Right lung (tissue), 10 donors: ENCODE measurements at places on chromosomes 11 and 22. TPM values are rescaled to one million over a fixed set of nuclear protein-coding genes. Genes with fewer than 3 reads are reported as not detected.
A peak's percentile ranks its signal among the peaks of the same experiment; 100 is the strongest.

Gene POU2F3
- polyA plus RNA-seq = 1.9 TPM

DNA sequence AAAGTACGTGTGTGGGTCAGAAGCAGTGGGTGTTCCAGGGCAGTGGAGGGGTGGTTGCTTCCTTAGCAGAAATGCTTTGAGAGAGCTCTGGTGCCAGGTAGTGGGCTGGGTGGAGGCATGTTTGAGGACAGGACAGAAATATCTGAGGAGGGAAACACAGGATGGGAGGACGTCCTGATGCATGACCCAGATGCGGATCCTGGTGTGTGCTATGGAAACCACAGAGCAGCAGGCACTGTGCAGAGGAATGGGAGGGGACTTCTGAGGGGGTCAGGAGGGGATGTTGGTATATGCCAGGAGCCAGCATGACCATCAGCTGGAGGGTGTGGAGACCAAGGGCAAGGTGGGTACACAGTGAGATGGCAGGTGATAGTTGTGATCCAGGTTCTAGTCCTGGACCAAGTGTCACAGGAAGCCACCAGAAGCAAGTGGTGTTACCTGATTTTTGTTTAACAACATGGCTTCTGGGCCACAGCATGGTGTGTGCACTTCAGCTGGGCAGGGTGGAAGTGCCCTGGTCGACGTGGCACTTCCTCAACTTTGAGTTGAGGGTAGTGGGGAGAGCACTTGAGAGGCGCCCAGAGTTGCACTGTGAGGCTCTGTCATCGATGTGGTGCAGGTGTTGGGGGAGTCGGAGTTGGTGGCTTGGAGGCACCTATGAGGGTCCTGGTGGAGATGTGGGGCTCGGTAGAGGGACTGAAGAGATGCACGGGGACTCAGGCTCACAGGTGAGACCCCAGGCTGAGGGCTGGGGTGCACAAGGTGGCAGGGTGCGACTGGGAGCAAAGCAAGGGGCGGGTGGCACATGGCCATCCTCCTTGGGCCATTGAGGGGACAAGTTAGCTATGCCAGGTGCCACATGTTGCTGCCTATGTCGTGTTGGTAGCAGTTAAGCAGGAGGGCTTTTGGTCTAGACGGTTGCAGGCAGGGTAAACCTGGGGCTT, 7.5 kb downstream of the DGCR8 start:
- no peak for DNase-seq

DNA sequence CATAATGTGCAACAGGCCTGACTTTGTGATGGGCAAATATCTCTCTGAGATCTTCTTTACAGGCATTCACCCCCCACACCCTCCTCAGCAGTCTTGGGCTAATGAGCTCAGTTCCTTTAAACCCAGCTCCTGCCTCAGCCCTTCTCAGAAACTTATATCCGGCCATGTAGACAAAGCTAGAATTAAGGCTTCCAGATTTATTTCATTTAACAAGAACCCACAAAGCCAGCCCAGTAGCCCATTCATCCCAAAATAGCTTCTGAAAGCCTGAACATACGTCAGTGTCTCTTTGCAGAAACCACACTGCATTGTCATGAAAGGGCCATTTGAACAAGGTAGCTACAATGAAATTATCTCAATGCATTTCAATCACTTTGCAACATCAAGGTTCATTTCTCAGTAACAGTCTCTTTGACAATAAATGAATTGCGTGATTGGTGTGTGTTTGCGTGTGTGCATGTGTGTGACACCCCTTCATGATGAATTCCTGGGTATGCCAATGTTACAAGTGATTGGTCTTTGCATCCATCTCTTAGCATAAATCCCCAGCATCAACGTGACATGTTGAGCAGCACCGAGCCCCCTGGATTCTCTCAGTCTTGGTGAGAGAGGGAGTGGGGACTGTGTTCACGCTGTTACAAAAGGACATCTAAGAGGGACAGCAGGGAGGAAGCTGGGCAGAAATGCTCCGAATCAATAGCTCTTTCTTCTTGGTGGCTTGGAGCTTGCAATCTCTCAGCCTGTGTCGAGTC, 299.6 kb downstream of the KIRREL3 start:
- DNase-seq = no peak

GRCh38 chr22:25475257-25476022, 89.0 kb upstream of the GRK3 start:
- peak; percentile 85 for DNase-seq

GRCh38 chr11:114196997-114197703, 99.0 kb upstream of the NNMT start:
- DNase-seq = no peak

DNA sequence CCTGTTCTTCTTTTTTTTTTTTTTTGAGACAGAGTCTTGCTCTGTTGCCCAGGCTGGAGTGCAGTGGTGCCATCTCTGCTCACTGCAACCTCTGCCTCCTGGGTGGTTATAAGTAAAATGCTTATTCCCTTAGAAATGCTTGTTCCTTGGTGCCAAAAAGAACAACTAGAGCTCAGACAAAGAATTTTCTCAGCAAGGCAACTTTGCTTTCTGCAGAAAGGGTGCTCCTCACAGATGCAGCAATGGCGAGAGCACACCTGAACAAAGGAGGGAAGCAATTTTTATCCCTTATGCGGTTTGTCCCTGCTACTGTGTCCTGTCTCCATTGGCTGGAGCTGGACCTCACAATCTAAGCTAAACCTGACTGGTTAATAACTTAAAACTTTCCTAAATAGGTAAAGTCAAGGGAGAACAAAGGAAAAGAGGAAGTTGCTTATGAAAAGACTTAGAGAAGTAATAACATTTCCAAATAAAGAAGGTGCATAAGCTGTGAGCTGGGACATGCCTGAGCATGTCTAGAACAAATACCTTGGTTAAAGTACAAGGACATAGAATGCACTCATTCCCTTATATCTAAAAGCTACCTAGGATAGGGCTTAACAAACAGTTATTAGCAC, 90.0 kb upstream of the PRR5 start:
- no peak for DNase-seq

- no peak for DNase-seq
These were observed 35.2 kb upstream of the RRM1 start for GRCh38 chr11:4059424-4059823.

Gene ADORA2A
- polyA plus RNA-seq = 33.5 TPM

- no peak for DNase-seq
These were observed 12.7 kb downstream of the ANO3 start for GRCh38 chr11:26344647-26345046.

Gene BLID
- polyA plus RNA-seq = not detected

- no peak for DNase-seq
These were observed 7.2 kb upstream of the BID start for GRCh38 chr22:17781319-17782031.

GRCh38 chr22:48531108-48531507, 1296.6 kb downstream of the BRD1 start:
- DNase-seq = no peak

Gene OR5P2
- 0.27 TPM for polyA plus RNA-seq

- no peak for DNase-seq
These were observed 6.1 kb downstream of the CXCR5 start for GRCh38 chr11:118889797-118890196.

DNA sequence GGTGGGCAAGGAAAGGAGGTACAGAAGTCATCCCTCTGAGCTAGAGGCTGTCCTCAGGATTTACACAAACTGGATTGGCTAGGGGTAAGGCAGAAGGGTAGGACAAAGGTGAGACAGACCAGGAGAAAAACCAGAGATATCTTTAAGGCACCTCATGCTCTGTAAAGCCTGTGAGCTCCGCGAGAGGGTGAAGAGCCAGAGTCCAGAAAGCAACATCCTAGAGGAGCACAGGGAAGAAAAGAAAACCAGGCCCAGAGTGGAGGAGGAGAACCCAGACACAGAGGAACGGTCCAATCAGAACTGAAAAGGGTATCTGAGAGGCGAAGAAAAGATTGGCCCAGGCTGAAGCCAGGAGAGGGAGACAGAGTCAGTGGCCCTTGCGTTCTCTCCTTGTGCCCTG, 5.1 kb downstream of the SLC37A4 start:
- DNase-seq = no peak

Gene GP1BB
- polyA plus RNA-seq = 6.0 TPM

- peak; percentile 23 for DNase-seq
These were observed 253.0 kb upstream of the CCDC179 start for GRCh38 chr11:23112987-23113886.

DNA sequence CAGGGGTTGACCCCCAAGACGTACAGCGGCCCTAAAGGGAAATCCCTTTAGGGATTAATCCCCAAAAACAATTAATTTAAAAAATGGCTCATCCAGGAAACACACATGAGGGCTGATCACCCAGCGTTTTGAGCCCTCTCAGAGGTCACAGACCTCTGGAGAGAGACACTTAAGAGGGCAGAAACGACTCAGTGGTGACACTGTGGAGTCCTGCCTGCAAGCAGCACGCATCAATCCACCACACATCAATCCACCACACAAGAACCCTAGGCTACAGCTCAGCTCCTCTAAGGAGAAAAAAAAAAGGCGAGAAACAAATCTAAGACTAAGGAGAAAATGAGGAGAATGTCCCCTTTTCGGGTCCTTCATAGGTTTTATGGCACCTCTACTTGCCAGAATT, 12.5 kb upstream of the SELENOH start:
- no peak for DNase-seq

Gene APBB1
- polyA plus RNA-seq = 44.0 TPM

Gene SNX15
- polyA plus RNA-seq = 23.1 TPM

Gene MIAT
- 4.4 TPM for polyA plus RNA-seq

DNA sequence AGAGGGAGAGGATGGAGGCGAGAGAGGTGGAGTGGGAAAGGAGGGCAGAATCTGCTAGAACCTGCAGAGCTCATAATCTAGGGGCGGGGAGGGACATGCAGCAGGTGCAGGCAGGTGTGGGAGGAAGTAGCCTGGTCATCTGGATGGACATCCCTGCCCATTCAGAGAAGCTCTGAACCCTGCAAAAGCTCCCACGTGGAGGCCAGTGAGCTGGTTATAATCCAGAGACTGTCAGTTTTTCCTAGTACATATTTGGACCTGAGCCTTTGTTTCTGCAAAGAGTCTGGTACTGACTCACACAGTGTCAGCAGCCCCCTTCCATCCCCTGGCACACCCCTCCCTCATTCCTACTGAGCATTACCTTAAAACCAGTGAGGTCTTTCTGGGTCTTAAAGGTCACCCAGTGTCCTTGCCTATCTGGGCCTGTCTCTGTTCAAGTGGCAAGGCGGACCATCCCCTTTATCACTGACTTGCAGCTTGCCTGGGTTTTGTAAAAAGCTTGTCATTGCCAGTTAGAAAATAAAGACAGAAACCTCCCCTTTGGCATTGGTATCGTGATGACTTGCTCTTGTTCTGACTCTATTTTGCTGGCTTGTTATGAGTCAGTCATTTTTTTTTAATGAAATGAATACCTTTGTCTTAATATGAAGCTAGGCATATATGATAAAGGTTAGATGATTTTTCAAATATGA, 26.1 kb downstream of the PTPRJ start:
- DNase-seq = no peak

- peak; percentile 32 for DNase-seq
These were observed 477 bp downstream of the ZBTB16 start for GRCh38 chr11:114059984-114060391.

Gene NLRP14
- polyA plus RNA-seq = 0.24 TPM

GRCh38 chr11:944711-945470, 19.2 kb downstream of the AP2A2 start:
- DNase-seq = no peak

GRCh38 chr11:18853086-18853720, 61.6 kb upstream of the PTPN5 start:
- peak; percentile 3 for DNase-seq

DNA sequence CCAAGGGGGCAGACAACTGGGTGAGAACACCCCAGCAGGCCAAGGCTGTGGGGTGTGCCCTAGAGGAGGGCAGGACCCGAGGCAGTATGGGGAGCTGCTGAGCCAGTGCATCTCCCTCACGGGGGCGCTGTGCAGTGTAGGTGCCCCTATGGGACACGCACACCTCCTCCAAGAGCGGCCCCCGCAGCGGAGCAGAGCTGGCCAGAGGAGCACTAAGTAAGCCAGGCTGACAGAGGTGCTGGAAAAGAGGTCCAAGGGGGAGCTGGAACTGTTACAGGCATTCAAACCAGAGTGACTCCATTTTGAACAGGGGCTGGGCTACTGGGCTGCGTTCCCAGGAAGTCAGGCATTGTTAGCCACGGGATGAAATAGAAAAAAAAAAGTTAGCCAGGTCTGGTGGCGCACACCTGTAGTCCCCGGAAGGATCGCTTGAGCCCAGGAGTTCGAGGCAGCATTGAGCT, 41.8 kb downstream of the TST start:
- peak; percentile 10 for DNase-seq

- no peak for DNase-seq
These were observed 112.0 kb downstream of the SGSM3 start for GRCh38 chr22:40482391-40482790.

- no peak for DNase-seq
These were observed 44.9 kb downstream of the TTC17 start for GRCh38 chr11:43403357-43404231.

GRCh38 chr11:87281496-87281895, 243.8 kb downstream of the TMEM135 start:
- DNase-seq = peak; percentile 75

DNA sequence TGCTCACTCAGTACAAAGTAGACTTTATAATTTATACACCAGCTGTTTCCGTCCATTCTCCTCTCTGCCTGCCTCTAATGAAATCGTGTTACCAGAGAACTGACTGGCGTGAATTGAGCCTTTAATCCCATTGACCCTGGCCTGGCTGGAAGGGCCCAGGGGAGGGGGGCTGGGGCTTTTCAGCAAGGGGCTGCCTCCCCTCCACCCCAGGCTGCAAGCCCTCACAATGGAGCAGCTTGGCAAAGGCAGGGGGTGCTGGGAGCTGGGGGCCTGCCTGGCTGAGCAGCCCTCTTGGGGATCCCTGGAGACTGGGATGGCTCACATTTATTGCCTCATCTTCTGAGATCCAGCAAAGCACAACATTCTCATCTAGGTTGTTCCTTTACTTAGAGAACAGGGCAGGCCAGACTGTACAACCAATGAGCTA, 25.8 kb upstream of the LMO1 start:
- DNase-seq = no peak

DNA sequence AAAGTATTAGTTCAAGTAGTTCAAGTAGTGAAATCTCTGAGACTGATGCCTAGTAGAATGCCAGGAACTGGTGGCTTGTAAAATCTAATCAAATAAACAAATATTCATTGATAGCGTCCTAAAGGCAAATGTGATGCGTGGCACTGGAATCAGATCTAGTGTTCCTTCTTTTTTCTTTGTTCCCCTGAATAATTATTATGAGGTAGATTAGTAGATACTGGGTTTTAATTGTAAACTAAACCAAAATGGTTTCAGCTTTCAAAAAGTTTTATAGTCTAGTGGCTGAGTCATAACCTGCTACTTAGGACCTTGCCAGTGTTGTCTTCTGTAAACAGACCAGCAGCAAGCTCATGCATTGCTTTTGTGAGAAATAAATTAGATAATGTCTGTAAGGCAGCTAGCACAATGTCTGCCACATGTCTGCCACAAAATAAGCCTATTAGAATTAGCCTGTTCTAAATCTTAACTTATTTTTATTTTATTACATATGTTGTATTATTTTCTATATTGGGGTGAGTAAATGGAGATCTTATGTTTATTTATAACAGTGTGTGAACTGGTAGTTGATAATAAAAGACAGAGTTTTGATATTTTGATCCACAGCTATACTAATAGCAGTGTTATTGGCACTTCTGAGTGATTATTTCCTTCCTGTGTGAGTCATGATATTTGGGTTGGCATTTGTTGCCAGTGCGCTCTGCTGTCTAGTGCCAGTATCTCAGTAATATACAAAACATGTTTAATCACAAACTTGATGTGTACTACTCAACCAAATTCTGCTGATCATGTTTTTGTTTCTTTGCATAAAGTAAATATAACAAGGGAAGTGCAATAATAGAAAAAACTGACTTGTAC, 135.7 kb downstream of the TMEM135 start:
- no peak for DNase-seq
